ENCODE measurements at places on chromosomes 7 and 10. TPM values are rescaled to one million over a fixed set of nuclear protein-coding genes. Genes with fewer than 3 reads are reported as not detected.

DNA sequence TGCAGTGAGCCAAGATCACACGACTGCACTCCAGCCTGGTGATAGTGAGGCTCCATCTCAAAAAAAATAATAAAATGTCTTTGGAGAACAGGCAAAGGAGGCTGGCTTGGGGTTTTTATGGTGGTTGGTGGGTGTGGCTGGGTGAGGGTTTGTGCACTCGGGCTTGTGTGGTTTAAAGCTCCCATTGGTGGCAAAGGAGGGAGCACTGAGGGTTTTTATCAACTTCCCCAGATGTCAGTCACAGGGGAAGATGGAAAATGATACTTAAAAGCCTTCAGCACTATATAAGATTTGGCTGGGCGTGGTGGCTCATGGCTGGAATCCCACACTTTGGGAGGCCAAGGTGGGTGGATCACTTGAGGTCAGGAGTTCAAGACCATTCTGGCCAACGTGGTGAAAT is 16.3 kb upstream of the RNF216 start:
- DNase-seq = no peak
- H3K4me1 ChIP-seq = peaks cover 5% of the 10 kb centered on the region
- H3K27ac ChIP-seq = no peak overlapping the region
- no peak overlapping the region for H3K4me3 ChIP-seq
- H3K27me3 ChIP-seq = no peaks in the 10 kb centered on the region

GRCh38 chr10:74103560-74104258 is 46.9 kb downstream of the AP3M1 start:
- H3K36me3 ChIP-seq = peaks cover 25% of the 10 kb centered on the region
- no peaks in the 10 kb centered on the region for H3K4me1 ChIP-seq
- no peaks in the 10 kb centered on the region for H3K27me3 ChIP-seq
- H3K27ac ChIP-seq = no peak overlapping the region
- H3K4me3 ChIP-seq = no peak overlapping the region

GRCh38 chr7:325051-325798 is 35.3 kb downstream of the FOXL3 start:
- DNase-seq = no peak
- no peaks in the 10 kb centered on the region for H3K4me1 ChIP-seq
- no peaks in the 10 kb centered on the region for H3K36me3 ChIP-seq
- H3K27ac ChIP-seq = no peak overlapping the region
- peaks cover 10% of the 10 kb centered on the region for H3K27me3 ChIP-seq
- no peak overlapping the region for H3K4me3 ChIP-seq

EXOSC1 gene
- total RNA-seq = 64.5 TPM

LRRN3 gene
- total RNA-seq = 4.6 TPM

All from natural killer cell treated with Interleukin-12 subunit alpha and Interleukin-12 subunit beta and Interleukin-15 and Interleukin-18, amount 100 ng/mL, for 72 hours (primary cell).